Kidney glomerular epithelial cell (primary cell): ENCODE measurements at places on chromosomes 13 and 19.

GRCh38 chr13:36086117-36086516 lies 45.1 kb downstream of the DCLK1 start:
- DNase-seq: no peak

DNA sequence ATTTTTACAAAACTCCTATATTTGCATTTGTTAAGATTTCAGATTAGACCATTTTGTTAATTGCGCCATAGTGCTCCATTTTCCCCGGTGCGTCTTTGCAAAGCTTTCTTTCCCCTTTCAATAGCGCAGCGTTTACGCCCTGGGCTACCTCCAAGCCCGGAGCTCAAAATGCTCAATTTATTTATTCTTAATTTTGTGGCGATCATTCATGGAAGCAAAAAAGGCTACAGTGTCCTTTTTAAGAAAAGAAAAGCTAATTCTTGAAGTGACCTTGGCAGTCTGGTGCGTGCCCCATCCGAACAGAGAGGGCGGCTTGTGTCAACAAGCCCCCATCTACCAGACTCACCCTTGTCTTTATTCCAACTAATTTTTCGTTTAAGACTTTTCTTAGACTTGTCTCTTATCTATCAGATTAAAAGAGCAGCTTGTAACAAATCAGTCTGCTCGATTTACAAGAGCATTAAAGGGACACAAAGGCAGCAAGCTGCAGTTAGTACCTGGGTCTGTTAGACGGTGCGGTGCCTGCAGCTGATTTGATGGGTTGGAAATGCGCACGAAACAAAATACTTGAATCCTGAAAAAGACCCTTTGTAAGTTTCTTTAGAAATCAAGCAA lies 30.1 kb downstream of the GSX1 start:
- no peak for DNase-seq

DNA sequence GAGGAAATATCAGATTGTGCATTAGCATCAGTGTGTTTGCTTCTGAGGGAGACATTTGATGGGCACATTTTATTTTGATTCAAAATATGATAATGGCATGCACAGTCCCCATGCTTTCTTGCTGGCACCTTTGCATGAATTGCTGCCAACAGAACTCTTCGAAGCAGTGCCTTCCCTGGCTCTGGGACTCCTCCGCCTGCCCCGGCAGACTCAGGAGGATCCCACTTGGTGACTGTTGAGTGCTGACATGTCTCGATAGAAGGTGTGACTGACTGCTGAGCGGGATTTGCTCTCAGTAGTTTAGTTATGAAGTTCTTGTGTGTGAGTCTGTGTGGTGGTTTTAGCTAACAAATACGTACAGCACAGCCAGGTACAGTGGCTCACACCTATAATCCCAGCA lies 239.7 kb downstream of the FGF9 start:
- DNase-seq: no peak

DNA sequence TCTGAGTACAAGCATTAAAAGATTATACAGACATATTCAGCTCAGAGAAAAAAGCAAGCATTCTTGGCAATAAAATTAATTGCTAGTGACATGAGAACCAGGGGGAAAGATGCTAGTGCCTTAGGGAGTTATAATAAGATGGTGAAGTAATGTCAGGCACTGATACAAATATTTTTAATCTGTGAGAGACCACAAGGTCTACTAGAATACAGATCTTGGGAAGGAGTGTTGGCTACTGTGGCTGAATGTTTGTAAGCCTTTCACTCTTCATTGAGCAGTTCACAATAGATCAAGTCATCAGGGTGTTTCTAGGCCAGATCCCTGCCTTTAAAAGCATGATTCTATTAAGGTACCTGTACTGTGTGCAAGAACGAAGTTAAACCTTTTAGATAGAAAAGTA lies 16.4 kb downstream of the FREM2 start:
- no peak for DNase-seq

DNA sequence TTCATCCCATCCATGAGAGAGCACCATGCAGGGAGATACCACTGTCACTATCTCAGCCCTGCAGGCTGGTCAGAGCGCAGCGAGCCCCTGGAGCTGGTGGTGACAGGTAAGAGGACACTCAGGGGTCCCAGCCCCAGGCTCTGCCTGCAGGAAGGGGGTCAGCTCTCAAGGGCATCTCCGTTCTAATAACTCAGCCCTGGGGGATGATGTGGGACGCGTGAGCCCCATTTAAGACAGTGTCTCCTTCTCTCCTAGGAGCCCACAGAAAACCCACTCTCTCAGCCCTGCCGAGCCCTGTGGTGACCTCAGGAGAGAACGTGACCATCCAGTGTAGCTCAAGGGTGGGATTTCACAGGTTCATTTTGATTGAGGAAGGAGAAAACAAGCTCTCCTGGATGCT lies 15.5 kb upstream of the KIR3DL3 start:
- no peak for DNase-seq

DNA sequence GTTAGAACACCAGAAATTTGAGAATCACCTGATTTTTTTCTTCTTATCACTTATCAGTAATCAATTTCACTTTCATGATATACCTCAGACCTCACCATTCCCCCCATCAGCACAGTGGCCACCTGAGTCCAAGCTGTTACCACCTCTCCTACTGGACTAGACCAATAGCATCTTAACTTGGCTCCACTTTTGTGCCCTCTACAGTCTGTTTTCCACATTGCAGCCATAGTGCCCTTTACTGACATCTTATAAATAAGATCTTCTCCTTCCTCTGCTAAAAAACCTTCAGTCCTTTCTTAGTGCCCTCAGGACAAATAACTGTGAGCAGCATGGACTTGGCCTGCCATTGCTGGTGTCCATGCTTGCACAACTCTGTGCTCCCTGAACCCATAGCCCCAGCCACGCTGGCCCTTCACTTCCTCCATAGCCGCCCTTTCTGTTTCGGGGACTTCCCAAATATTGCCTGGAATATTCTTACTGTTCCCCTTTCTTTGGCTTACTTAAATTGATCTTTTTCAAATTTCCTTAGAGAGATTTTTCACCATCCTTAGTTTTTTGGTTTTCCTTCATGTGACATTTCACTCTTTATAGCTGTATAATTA lies 380.8 kb downstream of the LMO7 start:
- DNase-seq: peak; percentile 24

DNA sequence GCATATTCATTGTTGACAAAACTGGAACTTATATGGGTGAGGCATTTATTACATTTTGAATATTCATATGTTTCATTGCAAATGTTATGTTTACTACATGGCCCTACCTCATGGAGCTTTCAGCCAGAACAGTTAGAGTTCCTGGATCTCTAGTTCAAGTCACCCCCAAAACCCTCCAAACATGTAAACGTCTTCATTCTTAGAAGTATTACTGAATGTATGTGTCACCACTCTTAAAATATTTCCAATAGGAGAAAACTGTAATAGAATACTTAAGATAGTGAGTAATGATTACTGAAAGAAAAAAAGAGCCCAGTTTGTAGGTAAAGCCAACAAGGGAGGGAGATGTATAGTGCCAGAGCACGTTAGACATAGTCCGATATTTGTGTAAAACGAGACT lies 23.5 kb downstream of the URI1 start:
- no peak for DNase-seq
